NCI-H1417 (cell line): ENCODE measurements at places on chromosomes 6 and 20.

GRCh38 chr6:56297022-56297989 lies 49.9 kb upstream of the COL21A1 start:
- DNase-seq: no peak

GRCh38 chr6:44800171-44800783 lies 412.8 kb downstream of the CDC5L start:
- DNase-seq: peak; percentile 51

- DNase-seq: no peak
Measured at GRCh38 chr20:3101737-3102574, 17.4 kb upstream of the AVP start.

DNA sequence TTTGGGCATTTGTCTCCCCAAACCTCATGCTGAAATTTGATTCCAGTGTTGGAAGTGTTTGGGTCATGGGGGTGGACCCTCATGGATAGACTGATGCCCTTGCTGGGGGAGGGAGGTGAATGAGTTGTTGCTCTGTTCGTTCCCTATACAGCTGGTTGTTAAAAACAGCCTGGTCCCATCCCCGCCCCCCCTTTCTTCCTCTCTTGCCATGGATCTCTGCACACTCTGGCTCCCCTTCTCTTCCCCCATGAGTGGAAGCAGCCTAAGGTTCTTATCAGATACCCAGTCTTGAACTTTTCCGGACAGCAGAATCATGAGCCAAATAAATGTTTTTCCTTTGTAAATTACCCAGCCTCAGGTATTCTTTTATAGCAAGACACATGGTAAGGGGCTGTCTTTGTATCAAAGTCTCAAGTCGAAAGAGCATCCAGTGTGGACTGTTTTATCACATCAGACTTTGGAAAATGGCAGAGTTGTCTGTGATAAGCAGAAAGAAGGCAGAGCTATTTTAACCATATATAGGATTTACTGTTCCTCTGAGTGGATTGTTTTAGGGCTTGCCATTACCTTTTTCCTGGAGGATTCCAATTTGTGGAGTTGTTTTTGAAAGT lies 31.2 kb downstream of the SLC9A8 start:
- no peak for DNase-seq

GRCh38 chr6:111850295-111850937 lies 22.8 kb downstream of the FYN start:
- no peak for DNase-seq

DNA sequence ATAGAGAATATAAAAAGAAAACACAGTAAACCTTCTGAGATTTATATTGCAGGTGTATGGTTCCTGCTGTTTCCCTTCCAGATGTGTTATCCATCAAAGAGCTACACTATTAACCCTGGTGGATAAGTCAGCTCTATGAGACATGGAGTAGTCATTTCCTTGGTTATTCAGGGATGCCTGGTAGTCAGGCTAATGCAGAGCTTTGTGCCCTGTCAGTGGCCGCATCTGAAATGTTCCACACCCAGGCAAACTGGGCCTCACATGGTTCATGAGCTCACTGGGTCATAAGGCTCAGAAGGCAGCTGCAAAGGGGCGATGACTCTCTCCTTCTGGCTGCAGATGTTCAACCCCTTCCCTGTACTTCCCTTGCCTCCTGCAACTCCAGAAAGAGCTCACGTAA lies 473.6 kb downstream of the EPHA7 start:
- DNase-seq: no peak

DNA sequence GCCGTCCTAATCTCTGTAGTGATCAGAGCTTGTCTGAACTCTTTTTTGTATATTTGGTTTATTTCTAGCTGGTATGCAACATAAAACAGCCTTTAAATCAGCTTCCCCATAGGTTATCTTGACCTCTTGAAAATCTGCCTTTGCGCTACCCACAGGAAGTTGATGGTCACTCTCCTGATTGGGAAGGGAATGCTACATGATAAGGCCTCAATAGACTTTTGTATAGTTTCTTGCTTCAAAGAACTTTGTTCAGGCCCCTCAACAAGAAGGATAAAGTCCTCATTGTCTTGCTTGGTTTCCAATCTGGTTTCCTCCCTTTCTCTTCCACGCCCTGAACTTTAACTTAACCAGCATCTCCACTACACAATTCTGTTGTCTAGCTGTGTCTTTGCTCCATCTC lies 95.4 kb upstream of the TENT5A start:
- DNase-seq: no peak

- DNase-seq: no peak
Measured at GRCh38 chr20:49523767-49524360, 41.4 kb upstream of the KCNB1 start.

GRCh38 chr6:133315811-133316210 lies 74.7 kb downstream of the EYA4 start:
- no peak for DNase-seq

DNA sequence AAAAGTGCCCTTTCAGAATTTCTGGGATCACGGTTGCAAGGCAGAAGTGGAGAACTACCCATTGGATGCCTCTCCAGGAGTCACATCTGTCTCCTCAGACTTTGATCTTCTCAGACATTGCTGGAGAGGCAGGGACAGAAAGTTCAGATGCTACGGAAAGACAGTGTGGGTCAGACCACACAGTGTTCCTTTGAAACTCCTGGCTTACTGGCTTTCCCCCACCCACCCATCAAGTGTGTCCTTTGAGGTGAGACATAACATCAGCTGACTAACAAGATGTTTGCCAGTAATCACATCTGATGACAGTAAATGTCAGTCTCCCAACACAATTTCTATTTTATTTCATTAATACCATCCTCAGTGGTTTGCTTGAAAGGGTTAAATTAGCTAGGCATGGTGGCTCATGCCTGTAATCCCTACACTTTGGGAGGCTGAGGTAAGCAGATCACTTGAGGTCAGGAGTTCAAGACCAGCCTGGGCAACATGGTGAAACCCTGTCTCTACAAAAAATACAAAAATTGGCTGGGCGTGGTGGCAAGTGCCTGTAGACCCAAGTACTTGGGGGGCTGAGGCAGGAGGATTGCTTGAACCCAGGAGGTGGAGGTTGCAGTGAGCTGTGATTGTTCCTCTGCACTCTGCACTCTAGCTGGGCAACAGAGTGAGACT lies 67.2 kb upstream of the SNX9 start:
- DNase-seq: no peak

- no peak for DNase-seq
Measured at GRCh38 chr6:32382757-32383420, 11.2 kb upstream of the TSBP1 start.
